AML-193 (cell line): ENCODE measurements at places on chromosomes 12 and 14.
A peak's percentile ranks its signal among the peaks of the same experiment; 100 is the strongest.

- no peak for DNase-seq
Observed at GRCh38 chr14:63299351-63300110, 19.2 kb downstream of the GPHB5 start.

- no peak for DNase-seq
Observed at GRCh38 chr12:110641521-110641920, 27.6 kb downstream of the TCTN1 start.

DNA sequence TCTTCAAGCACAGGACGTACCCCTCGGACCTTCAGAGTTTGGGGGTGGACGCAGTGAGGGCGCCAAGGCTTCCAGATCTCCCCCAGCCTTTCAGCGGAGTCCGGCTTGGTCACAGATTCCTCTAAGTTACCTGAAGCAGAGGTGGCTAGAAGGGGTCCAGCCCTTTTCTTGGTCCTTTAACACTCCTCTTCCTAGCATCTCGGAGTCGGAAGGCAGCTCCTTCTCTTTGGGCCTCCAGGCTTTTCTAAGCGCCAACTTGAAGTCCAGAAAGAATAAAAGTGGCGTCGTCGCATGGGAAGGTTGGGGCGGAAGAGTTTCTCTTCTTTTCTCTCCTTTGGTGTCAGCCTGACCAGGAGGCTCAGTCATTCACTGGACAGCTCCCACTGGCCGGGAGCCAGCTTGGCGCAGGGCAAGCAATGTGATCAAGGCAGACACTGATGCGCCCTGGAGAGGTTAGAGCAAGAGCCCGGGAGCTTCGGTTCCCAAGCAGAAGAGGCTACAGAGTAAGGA is 9.6 kb downstream of the OR6S1 start:
- DNase-seq, result no peak

- DNase-seq, result no peak
Observed at GRCh38 chr14:37376944-37377609, 179.3 kb downstream of the MIPOL1 start.

- no peak for DNase-seq
Observed at GRCh38 chr12:121430833-121431415, 31.0 kb downstream of the RNF34 start.

GRCh38 chr12:126976579-126976978 is 1290.4 kb upstream of the TMEM132C start:
- DNase-seq, result no peak

DNA sequence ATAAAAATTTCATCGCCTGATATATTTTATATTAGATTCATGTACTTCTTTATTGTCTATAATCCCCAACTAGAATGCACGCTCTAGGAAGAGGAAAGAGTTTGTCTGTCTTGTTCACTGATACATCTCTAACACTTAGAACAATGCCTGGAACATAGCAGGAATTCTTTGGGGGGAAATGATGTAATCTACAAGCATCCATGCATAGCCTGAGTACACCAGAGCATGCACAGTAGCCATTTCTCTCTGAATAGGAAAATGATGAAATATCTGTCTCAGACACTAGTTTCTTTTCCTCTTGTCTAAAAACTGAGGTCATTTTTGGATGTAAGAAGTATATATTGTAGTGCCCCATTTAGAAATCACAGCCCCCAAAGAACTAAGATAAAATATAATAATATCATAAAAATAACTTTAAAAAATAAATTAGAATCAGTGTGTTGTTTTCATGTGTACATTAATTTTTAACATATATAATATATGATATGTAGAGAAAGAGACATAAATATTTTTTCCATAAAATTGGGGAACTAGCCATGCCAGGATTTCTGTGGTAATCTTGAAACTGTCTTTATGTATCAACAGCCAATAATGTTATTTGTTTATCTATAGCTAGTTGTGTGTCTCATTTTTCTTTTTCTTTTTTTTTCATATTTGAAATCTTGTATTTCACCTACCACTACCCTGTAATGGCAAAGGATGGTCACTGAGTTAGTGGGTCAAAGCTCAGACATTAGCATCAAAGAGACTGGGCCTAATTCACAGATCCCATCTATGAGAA is 155.6 kb upstream of the TMCC3 start:
- no peak for DNase-seq

- DNase-seq, result no peak
Observed at GRCh38 chr12:51759175-51759574, 89.3 kb downstream of the FIGNL2 start.

DNA sequence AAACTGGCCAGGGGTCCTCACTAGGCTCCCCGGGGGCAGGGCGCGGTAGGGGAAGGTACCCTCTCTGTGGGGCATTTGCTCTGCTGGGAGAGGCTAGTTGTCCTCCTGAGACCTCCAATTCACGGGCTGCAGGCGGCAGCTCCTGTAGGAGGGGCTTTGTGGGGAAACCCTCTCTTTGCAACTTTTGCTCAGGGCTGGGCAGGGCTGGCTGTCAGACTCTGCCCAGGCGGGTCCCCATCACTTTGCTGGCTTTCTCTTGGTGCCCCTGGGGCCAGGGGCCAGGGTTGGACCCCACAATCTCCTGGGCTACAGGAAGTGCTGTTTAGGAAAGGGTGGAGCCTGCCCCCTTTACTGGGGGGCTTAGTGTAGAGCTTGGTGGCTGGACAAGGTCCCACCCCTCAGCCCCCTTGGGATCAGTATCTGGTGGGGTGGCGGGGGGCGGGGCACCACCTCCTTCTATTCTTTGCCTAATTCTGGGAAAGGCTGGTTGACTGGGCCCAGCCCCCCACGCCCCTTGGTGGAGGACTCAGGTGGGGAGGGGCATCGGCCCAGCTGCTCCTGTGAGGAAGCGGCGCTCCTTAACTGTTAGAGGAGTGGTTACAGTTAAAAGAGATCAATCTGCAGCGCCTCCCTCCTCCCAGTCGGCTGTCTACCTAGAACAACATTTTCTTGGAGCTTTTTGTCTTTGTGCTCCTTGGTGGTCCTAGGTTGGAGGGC is 918.7 kb downstream of the AACS start:
- no peak for DNase-seq

DNA sequence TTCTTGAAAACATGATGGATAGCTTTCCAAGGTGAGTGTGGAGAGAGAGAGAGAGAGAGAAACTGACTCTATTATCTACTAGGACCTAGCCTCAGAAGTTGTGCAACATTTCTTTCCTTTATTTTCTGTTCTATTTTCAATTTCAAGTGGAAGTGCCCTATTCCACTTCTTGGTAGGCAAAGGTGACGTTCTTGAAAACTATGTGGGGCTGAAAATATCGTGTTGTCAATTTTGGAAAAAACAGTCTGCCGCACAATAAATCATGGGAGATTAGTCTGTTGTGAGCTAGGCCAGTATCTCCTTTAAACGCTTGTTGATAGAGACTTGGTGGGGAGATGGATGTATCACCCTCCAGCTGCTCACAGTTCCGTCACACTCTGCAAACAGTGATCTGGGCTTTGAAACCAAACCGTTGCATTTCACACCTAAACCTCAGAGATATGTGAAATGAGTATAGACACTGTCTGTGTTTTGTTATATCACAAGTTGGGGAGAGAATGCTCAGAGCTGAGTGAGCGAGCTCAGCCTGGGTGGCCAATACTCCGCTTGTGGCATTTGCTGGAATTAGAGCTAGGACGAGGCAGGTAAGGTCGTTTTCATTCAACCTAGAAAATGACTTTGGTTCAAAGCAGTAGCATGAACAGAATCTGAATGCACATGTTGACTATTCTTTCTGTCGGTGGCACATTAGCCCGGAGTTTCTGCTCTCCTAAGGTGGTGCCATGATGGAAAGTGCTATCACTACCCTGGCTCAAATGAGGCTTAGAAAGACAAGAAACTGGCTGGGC is 75.1 kb upstream of the ST8SIA1 start:
- DNase-seq, result no peak

DNA sequence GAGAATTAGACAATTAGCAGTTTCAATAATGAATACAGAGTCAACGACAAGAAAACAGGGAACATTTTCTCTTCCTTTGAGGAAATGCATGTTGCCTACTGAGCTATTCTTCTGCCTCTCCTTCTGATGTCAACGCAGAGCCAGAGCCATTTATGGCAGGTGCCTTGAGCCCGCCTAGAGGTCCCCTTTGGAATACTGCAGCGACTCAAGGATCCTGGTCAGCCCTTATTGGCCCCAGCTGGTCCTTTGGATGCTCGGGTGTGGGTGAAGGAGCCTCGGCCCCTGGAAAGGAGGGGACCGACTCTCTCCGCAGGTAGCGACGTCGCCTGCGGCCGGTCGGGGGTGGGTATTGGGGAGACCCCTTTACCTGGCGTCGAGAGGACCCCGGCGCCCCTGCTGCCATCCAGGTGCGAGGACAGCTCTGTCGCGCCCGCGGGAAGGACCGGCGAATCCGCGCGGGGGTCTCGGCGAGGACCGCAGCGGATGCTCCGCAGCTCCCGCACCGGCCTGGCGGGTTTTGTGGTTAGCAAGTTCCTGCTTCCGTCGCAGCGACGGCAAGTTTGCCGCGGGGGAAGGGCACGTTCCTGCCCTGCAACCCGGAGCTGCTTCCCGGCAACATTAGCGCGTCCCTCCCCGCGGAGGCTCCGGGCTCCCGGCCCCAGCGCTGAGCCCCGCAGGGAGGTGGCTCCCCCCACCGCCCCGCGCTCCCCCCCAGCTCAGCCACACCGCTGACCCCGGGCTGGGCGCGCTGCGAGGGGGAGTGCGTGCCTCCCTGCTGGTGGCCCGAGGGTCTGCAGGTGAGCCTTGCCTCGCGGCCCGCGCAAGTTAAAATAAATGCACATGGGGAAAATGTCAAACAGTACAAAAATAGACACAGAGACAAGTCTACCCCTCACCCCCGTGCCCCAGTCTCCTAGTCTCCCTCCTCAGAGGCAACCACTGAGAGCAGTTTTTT is at the start of gene MANSC1:
Gene MANSC1, minus strand, starts transcription at position 532 of the 955 bp plus-strand sequence. CDS start 6,928 bp downstream, outside the sequence.
- DNase-seq, result no peak

DNA sequence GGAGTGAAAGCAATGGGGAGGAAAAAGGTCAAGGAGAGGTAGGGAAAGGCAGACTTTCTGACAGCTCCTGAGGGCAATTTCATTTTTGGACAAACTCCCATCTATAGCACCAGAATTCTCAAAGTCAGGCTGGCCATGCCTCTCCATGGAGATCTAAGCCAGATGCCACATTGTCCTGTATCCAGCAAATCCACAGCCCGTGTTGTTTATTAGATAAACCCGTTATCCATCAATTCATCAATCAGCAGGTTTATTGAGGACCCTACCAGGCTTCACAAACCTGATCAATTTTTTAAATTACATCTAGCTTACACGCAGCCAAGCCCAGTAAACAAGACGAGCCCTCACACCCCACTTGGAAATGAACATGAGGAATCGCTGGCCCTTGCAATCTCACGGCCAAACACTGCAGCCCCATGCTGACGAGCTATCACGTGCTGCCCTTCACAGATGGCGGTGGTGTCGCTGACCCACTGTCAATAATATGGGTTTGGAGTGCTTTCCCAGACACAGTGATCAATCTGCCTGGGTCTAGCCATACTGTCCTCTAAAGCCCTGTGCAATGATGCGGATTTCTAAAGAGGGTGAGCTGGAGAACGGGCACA is 332.9 kb downstream of the DPF3 start:
- no peak for DNase-seq

GRCh38 chr14:34081101-34081575 is 130.3 kb upstream of the EGLN3 start:
- no peak for DNase-seq

DNA sequence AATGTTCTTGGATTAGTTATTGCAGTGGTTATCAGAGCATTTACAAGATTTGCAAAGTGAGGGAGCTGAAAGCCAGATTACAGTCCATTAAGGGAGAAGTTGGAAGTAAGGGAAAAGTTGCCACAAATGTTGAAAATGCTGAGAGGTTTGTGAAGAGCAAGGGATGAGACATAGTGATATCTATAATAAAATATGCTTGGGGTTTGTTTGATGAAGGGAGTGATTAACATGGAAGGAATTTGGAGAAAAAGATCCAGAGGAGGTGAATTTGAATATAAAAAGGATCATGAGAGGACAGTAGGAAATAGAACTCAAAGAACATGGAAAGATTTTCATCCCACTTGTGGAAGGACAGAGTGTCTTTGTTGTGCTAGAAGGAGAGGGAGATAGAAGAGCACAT is 19.3 kb upstream of the CCER1 start:
- DNase-seq, result no peak

GRCh38 chr12:11133816-11134215 is 628 bp downstream of the TAS2R30 start:
- no peak for DNase-seq

DNA sequence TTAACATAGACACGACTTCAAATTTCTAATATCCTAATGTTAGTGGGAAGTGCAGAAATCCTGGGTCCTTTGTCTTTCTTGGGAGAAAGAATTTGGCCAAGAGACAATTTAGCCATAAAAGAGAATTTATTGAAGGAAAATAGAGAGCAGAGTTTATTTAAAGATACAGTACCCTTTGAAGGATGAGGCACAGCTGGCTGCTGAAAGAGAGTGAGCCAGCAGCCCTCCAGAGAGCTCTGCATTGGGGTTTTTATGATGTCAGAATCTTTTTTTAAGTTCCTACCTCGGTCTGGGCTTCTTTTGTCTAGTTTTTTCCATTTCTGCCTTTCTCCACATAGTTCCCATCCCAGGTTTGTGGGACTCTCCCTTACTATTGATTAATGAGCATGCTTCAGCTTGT is 37.5 kb downstream of the CCER1 start:
- no peak for DNase-seq

DNA sequence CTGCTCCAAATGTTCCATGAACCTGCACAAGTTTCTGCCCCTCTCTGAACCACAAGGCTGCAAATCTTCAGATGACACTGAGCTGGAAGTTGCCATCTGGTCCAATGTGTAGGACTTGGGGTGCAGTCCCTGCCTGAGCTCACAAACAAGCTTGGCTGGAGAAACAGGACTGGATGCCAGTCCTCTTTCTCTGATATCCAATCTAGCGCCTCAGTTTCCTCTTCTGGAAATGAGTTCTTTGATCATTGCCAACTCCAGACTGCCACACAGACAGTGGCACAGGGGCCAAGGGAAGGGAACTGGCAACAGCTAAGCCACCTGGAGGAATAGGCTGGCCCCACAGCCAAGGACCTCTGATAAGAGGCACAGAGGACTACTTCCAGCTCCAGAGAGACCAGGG is 15.5 kb downstream of the CMKLR1 start:
- DNase-seq, result no peak

DNA sequence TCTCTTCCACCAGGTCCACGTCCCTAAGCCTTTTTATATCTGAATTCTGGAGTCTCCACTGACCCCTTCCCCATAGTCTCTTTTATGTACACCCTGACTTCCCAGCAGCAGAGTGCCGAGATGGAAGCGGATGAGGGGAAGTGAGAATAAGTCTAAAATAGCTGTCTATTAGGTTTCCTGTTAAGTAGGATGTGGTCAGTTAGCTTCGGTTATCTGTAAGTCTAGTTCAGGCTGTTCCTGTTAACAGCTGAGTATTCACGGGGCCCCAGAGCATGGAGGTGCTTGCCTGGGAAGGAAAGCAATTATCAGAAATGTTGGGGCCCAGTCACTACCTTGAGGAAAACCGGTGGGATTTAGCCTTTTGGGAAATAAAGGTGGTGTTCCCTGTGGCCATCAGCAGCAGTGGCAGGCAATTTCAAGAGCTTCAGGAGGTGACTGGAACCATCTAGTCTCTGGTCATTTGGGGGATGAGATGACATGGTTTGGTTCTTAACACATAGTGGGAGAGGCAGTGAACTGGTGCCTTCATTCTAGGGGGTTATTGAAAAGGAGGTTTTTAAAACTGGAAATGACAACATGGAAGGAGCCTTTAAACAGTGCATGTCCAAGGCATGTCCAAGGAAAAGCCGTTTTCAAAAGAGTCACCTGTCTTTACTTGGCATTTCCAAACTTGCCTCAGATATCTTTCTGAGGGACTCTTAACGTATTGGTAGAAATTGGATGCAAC is 21.8 kb downstream of the CHST11 start:
- peak; percentile 89 for DNase-seq
